ENCODE measurements at places on chromosomes 6 and 20.

GRCh38 chr20:21968486-21968885 is 263.0 kb downstream of the PAX1 start:
- no peak for DNase-seq

- peak; percentile 1 for DNase-seq
Observed at GRCh38 chr6:22146931-22147701, 149.7 kb downstream of the PRL start.

DNA sequence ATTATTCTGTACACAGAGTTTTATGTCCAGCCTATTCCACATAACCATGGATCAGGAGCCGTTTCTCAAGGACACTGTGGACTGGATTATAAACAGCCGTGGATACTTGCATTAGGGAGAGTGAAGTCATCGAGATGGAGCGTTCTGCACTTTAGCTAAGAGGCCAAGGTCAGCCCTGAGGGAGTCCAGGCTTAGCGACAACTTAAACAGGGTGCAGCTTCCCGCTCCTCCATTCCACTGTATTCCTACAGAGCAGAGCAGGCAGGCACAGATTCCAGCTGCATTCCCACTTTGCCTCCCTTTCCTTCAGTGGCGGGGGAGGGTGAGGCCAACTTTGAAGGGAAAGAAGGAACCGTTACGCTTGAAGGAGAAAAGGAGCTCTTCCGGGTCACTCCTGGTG is 59.5 kb downstream of the RAMACL start:
- DNase-seq, result no peak

GRCh38 chr6:94045099-94045829 is 625.9 kb upstream of the EPHA7 start:
- DNase-seq, result no peak

- DNase-seq, result peak; percentile 60
Observed at GRCh38 chr20:48750941-48751635, 76.7 kb downstream of the PREX1 start.

GRCh38 chr6:44028789-44029310 is 98.4 kb downstream of the MRPL14 start:
- no peak for DNase-seq

DNA sequence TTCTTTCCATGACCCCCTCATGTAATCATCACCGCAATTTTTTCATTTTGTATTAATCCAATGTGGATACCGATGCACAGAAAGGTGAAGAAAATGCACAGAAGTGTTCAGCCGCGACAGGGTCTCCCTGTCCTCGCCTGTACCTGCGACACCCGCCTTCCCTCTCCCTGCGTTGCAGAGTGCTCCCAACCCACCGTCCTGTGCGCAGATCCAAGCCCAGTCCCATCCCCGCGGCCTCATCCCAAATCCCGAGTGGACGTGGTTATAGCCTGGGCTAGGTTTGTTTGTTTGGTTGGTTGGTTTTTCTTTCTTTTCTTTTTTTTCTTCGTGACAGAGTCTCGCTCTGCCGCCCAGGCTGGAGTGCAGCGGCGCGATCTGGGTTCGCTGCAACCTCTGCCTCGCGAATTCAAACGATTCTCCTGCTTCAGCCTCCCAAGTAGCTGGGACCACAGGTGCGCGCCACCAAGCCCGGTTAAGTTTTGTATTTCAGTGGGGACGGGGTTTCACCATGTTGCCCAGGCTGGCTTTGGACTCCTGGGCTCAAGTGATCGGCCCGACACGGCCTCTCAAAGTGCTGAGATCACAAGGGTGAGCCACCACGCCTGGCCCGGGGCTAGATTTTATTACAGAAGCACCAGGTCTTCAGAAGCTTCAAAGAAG is 536 bp upstream of the RAET1G start:
- DNase-seq, result no peak

- DNase-seq, result no peak
Observed at GRCh38 chr6:65938000-65938399, 231.0 kb upstream of the EYS start.

GRCh38 chr6:47023573-47023972 is 18.6 kb downstream of the ADGRF1 start:
- no peak for DNase-seq

DNA sequence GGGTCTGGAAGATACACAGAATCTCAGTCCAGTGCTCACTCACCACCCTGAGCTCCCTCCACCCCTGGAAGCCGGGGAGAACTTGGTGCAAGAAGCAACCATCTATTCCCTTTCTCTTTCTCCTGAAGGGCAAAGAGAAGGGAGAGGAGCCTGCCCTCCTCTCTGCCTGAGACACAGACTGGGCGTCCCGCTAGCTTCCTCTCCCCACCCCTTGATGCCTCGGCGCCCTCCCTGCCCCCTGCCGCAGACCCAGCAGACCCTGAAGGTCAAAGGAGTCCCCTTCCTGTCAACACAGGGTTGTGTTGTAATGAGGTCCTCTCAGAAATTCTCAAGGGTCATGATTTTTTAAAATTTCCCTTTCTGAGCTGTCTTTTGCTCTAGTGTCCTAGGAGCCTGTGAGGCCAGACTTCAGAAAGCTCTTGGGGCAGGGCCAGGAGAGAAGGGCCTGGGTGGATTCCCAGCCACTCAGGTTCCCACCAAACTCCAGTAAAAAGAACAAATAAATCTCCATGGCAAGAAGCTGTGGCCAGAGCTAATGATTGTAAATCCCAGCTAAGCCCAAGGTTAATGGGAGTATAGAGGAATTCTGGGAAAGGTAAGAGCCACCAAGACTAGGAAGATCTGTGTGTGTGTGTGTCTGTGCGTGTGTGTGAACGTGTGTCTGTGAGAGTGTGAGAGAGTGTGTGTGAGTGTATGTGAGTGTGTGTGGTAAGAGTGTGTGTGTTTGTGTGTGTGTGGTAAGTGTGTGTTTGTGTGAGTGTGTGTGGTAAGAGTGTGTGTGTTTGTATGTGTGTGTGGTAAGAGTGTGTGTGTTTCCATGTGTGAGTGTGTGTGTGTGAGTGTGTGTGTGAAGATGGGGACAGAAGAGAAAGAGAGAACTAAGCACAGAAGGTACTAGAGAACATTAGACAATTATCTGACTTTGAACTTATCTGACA is 1.1 kb upstream of the JPH2 start:
- no peak for DNase-seq

- DNase-seq, result no peak
Observed at GRCh38 chr20:53100476-53100911, 128.3 kb downstream of the TSHZ2 start.

- no peak for DNase-seq
Observed at GRCh38 chr6:104750449-104750848, 109.3 kb downstream of the HACE1 start.

DNA sequence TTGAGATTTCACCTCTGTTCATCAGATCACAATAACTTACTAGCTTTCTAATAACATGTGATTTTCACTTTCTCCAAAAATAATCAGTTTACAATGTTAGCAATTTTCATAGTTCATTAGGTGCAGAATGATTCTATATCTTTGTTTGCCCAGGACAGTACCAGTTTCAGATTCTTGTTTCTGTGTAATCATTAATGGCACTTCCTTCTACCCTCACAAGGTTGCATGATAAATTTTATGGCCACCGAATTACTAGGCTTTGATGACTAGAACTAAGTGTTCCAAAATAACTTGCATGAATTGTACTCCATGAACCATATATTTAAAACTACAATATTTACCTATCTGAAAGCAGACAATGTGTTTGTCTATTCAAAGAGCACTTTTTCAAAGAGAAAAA is 442.3 kb downstream of the EPHA7 start:
- DNase-seq, result no peak

DNA sequence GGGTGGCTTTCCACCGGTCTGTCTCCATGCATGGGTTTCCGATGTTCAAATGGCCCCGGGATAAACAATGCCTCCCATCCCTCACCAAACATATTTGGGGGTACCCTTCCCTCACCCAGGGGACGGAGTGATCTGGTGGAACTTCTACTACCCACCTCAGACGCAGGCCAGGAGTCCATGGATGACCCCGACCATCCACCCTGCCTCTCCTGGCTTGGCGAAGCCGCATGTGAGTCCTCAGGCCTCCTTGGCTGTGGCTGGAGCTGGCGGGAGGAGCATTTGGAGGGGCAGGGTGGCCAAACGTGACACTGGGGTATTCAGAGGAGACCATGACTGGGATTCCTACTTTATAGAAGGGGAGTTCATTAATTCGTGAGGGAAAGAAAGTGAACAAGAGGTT is 45.9 kb upstream of the FRMD1 start:
- DNase-seq, result no peak

- no peak for DNase-seq
Observed at GRCh38 chr20:32664678-32665159, 9.0 kb downstream of the C20orf203 start.

DNA sequence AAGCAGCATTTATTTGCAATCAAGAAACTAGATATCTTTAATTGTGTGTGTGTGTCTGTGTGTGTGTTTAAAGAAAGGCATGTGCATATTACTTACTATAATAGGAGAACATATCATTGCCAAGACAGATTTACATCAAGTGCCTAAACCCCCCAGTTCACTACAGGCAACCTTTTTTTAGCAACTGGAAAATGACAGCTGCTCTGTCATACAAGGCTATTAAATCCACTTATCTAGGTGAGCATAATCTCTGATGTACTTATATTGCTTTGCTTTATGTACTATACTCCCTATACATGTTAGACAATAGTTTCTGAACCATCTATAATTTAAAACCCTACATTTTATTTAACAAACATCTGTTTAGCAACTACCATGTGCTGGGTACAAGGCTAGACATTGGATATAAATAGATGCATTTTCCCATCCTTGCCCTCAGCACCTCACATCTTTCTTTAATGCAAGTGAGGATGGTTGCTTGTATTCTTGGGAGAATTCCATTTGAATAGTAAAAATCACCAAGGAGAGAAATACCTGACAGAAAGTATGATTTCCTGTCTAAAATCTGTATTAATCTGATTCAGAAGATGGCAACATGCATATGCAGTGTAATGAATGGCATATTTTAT is 398.3 kb downstream of the LAMA2 start:
- no peak for DNase-seq

DNA sequence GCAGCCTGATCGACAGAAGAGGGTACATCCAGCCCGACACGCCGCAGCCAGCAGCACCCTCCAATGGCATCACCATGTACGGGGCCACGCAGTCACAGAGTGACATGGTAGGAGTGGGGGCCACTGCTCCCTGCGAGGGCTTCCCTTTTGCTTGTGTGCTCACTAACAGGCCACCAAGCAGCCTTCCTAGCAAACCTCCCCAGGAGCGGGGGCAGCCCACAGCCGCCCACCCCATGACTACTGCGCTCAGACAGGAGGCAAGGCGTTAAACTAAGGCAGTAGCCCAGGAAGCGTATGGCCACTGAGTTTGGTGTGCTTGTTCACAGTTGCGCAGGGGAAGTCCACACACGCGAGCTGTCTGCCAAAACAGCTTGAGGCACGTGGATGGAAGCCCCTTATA is 169.5 kb upstream of the SNX9 start:
- no peak for DNase-seq

GRCh38 chr6:74991573-74992332 is 214.1 kb downstream of the COL12A1 start:
- no peak for DNase-seq

DNA sequence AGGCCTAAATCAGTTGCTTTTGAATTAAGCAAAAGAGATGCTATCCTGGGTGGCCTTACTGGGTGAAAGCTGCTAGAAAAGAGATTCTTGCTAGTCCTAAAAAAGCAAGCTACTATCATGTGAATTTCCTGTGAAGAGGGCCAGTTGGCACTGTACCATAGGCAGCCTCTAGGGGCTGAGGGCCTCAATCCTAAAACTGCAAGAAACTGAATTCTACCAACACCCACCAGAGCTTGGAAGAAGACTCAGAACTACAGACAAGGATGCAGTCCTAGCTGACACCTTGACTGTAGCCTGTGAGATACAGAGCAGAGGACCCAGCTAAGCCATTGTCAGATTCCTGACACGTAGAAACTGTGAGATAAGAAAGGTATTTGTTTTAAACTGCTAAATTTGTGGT is 24.5 kb downstream of the CLIC5 start:
- no peak for DNase-seq

DNA sequence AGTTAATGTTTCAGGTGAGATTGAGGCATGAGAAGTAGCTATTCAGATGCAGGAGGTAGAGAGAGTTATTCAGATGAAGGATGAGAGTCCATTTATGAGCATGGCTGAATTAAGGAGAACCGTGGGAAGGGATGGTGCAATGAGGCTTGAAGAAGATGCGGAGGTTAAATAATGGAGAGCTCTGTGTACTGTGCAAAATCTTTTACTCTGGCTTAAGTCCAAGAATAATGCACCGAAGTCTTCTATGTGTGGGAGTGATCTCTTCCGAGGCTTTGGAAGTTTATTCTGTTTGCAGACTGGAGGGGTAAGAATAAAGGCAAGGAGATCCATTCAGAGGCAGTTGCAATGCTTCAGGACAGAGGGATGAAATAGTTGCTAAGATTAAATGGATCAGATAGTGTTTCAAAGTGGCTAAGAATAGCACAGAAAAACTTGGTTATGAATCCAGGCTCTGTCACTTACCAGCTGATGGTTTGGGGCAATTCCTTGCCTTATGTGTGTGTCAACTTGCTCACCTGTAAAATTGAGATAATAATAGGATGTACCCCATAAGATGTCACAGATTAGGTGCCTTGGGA is 467.1 kb downstream of the HDGFL1 start:
- DNase-seq, result no peak

DNA sequence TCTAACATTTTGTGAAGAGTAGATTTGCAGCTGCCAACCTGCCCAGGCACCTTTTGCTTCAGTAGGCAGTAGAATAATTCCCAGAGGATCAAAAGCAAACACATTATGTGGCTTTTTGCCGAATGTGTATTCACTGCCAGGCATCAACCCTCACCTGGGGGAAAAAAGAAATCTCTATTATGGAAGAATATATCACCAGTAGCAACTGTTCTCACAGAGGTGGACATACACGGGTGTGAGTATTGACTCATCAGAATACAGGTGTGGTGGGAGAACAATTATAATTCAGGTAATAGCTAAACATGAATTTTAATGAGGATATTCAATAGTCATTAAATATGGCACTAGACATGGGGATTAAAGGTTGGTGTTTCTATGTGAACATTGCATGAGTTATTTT is 910.7 kb downstream of the TFAP2A start:
- no peak for DNase-seq

DNA sequence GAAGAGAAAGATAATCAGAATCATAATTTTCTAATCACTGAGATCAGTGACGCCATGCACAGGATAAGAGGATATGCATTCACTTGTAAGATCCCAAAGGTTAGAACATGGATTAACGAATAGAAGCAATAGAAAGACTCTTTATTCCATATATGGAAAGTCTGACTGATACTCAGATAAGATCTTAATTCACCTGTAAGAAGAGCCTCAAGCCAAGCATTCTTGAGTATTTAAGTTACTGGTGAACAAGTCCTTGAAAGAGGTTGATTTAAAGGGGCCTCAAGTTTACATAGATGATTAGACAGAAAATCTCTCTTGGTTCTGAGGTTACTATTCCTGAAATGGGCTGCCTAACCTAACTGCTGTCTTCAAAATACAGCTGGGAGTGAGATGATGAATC is 53.8 kb upstream of the MTRF1L start:
- DNase-seq, result no peak

GRCh38 chr6:97668716-97669115 is 385.7 kb upstream of the MMS22L start:
- no peak for DNase-seq

GRCh38 chr6:37365791-37366190 is 12.0 kb downstream of the RNF8 start:
- no peak for DNase-seq

GRCh38 chr20:23540624-23541023 is 27.7 kb downstream of the CST9L start:
- DNase-seq, result no peak
